A172 (cell line): ENCODE measurements at places on chromosomes 11 and 22. TPM values are rescaled to one million over a fixed set of nuclear protein-coding genes. Genes with fewer than 3 reads are reported as not detected.

DNA sequence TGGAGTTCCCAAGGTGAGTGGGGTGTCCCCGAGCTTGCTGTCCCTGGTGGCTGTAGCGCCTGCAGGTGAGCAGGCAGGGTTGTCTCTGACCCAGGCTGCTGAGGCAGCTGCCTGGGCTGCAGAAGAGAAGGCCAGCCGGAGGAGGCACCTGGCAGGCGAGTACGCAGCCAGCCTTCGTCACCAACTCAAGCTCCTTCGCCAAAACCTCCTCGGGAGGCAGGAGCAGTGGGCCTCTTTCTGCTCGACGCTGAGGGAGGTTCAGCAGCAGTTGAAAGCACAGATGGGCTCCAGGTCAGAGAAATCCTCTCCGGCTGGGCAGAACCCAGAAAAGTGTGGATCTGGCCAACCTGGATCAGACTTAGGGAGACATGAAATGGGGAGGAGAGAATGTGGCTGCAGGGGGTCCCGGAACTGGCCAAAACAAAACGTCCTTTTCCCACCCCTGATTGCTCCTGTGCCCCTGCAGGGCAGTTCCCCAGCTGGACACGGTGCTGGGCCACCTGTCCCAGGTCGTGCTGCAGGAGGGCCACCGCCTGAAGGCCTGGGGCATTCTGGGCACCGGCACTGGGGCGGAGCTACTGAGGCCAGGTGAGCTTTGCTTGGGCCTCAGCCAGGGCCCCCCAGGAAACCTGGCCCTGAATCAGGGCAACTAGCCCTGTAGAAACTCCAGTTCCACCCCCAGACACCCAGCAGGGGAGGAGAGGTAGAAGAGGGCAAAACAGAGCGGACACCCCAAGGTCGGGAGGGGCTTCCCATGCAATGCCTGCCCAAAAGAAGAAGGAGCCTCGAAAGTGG lies 56.7 kb downstream of the BTG4 start:
- DNase-seq: no peak

The TPH1 gene
- not detected in 2 replicates for total RNA-seq

- no peak for DNase-seq
Observed at GRCh38 chr22:44210722-44211121, 30.0 kb downstream of the PARVG start.

The TSGA10IP gene
- total RNA-seq: not detected in 2 replicates

The SLC22A6 gene
- total RNA-seq: not detected in 2 replicates

DNA sequence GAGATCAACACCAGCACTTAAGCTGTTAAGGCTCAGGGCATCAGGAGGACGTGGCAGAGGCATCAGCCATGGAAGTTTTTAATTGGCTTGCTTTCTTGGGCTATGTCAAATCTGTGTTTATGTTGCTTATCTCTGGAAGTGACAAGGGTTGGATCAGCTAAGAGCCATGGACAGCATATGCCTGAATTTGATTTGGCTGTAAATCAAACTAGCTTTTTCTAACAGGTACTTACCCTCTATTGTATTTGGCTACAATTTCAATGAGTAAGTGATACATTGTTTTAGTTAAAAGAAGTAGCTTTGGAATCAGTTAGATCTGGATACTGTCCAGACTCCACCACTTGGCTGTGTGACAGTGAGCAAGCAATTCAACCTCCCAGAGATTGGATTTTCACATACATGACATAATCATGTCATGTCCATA lies 936.6 kb downstream of the OPCML start:
- peak; percentile 21 for DNase-seq

DNA sequence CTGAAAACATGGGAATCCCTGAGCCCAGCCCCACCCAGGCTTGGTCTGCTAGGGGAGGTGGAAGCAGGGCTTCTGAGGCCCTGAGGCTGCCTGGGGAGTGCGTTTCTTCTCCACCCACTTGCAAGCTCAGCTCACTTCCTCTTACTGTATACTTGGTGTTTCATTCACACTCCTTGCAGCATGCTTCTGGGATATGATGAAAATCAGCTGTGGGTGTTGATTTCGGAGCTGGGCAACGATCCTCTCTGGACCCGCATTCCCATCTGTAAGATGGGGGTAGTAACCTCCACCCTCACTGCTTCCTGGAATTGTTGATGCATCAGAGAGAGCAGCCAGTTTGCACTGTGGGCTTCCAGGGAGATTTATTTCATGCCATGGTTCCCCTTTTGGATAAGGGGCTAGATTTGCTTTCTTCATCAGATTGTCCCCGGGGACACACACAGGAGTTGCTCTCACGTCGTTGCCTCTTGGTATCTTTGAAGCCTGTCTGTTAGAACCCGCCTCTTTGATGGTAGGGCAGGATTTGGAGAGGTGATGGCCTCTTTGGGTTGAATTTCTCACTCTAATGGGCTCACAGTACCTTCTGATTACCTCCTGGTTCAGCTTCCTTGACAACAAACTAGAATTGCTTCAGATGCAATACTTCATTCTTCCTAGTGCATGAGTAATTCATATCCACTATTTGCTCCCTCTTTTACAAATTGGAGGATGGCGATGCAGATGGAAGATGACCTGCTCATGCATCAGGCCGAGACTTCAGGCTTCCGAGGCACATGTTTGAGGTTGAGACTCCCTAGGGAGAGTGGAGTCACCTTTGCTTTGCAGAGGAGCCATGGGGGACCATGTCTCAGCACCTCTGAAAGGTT lies 40.4 kb downstream of the BCR start:
- DNase-seq: no peak

DNA sequence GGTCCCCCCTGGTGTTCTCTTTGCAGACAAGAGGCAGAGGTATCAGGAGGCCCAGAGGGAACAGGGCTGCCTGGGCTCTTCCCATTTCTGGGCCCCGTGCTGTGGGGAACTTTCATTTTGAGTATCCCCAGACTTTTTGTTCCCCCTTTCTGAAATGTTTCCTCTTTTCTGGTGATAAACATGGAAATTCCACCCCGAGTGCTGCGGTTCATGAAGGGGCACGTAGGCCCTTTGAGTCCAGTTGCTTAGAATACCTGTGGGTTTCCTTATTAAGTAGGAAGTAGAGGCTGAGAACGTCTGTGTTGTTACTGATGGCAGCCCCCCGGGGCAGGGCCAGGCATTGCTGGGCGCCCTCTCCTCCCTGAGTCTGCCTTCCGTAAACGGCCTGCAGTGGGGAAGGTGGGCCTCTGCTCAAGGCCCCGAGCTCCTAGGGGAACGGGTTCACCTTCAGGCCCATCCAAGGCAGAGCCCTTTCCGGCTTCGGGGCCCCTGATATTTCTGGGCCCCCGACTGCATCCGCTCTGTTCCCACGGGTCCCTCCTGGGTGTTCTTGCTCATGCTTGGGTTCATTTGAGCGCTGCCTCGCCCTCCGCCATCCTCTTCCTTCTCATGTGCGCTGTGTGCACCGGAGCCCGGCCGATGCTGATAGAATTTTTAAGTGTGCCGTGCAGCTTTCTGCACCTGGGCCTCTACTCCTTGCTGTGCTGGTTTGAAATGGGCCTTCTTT lies 12.0 kb downstream of the TBC1D22A start:
- DNase-seq: no peak
